CD4-positive, alpha-beta memory T cell (primary cell): ENCODE measurements at places on chromosomes 1 and 21. TPM values are rescaled to one million over a fixed set of nuclear protein-coding genes. Genes with fewer than 3 reads are reported as not detected.

Gene MAP1LC3C
- not detected for total RNA-seq

Gene CASZ1
- 7.5 TPM for total RNA-seq

Gene ABCB10
- 19.7 TPM for total RNA-seq

Gene ACOT7
- 2.7 TPM for total RNA-seq

Gene PTCH2
- total RNA-seq, result 1.3 TPM

Gene RIPK4
- 0.26 TPM for total RNA-seq

Gene TTC39A
- not detected for total RNA-seq

Gene CSF1
- 13.9 TPM for total RNA-seq

Gene GALNT2
- total RNA-seq, result 18.9 TPM

Gene ADAM15
- 33.6 TPM for total RNA-seq

Gene GON4L
- 134 TPM for total RNA-seq

Gene ANGPTL3
- total RNA-seq, result not detected

Gene KCNT2
- total RNA-seq, result not detected
